T-helper 17 cell (primary cell): ENCODE measurements at places on chromosomes 7 and 10. TPM values are rescaled to one million over a fixed set of nuclear protein-coding genes. Genes with fewer than 3 reads are reported as not detected.

DNA sequence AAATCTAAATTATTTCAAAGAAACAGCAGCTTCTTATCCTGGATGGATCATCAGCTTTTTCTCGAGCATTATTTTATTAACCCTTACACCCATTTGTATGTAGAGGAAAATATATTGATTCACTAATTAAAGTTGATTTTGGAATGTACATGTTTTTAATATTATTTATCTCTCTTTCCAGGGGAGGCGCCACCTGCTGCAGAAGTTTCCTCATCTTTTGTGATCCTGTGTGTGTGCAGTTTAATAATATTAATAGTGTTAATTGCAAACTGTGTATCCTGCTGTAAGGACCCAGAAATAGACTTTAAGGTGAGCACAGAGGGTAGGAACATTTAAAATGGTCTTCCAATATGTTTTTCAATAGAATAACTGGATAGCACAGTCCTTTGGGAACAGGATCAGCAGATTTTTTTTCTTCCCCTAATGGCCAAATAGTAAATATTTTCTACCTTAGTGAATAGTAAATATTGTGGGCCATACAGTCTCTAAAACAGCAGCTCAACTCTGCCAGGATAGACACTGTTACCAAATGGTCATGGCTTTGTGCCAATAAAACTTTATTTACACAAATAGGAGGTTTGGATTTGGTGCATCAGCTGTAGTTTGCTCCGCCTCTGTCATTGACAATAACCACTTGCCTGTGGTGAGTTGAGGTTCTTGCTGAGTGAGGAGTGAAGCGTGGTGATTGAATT lies 30.6 kb downstream of the LMTK2 start:
- H3K4me3 ChIP-seq: no peak overlapping the region
- H3K27me3 ChIP-seq: no peaks in the 10 kb centered on the region
- H3K27ac ChIP-seq: no peak overlapping the region
- peaks cover 27% of the 10 kb centered on the region for H3K4me1 ChIP-seq
- DNase-seq: no peak
- H3K36me3 ChIP-seq: peaks cover 7% of the 10 kb centered on the region

DNA sequence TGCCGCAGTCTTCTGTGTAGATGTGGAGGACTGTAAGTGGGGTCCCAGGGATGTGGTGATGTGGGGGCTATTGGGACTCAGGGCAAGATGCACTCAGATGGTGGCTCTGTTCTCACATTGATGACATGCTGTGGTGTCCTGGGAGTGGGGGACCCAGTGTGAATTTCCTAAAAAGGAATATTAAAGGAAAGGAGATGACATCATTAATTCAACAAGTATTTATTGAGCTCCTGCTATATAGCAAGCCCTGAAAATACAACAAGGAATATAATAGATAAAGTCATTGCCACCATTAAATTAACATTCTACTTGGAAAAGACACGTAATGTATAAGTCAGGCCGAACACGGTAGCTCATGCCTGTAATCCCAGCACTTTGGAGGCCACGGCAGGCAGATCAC lies 61.9 kb upstream of the MNX1 start:
- H3K36me3 ChIP-seq: peaks cover 2% of the 10 kb centered on the region
- peaks cover 55% of the 10 kb centered on the region for H3K27me3 ChIP-seq
- no peak overlapping the region for H3K4me3 ChIP-seq
- DNase-seq: no peak
- H3K27ac ChIP-seq: no peak overlapping the region
- no peaks in the 10 kb centered on the region for H3K4me1 ChIP-seq

DNA sequence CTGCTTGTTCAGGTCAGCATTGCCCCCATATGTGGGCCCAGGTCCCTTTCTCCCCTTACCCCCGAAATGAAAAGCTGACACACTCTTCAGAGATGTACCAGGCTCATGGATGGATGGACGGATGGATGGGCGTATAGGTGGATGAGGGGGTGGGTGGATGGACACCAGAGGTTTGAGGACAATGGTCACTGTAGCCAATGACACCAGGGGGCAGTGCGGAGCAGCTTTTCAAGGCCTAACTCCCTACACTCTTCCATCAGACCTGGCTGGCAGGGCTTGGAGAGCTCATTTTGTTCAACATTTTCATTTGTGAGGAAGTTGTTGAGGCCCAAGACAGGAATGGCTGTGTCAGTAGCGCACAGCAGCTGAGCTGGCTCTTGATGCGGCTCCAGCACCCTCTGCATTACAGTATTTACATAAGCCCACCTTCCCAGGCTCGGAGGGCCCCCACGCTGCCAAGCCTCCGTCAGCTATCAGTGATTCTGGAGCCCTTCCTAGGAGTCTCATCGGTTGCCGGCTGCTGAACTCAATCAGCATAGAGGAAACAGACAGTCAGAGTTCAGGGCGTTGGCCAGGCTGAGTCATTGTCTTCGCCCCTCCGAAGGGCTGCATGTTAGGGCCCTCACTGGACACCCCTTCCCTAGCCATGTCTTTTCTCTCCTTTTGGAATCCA lies 11.6 kb upstream of the FFAR4 start:
- no peak overlapping the region for H3K27ac ChIP-seq
- peaks cover 3% of the 10 kb centered on the region for H3K36me3 ChIP-seq
- peaks cover 50% of the 10 kb centered on the region for H3K27me3 ChIP-seq
- DNase-seq: no peak

DNA sequence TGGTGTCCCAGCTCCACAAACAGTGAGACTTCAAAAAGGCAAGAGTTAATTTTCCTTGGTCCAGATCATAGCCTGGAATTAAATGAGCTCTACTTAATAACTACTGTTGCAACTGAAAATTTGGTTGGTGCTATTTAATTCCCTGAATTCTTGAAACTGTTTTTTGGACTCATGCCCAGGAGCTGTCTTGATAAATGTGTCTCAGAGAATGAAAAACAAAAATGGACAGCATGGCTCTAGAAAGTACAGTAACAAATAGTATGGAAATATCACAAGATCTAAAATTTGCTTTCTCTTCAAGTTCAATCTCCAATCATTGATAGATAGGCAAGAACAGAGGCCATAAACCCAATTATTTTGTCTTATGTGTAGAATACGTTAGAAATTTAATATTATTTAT lies 42.5 kb downstream of the CCDC71L start:
- DNase-seq: no peak
- no peaks in the 10 kb centered on the region for H3K27me3 ChIP-seq
- H3K4me1 ChIP-seq: peaks cover 2% of the 10 kb centered on the region
- no peak overlapping the region for H3K4me3 ChIP-seq
- H3K36me3 ChIP-seq: peaks cover 10% of the 10 kb centered on the region

Gene LGI1
- not detected for total RNA-seq

Gene GIMAP1
- 14.1 TPM for total RNA-seq

- no peak for DNase-seq
- H3K4me1 ChIP-seq: no peaks in the 10 kb centered on the region
- no peak overlapping the region for H3K4me3 ChIP-seq
- H3K27ac ChIP-seq: no peak overlapping the region
- peaks cover 41% of the 10 kb centered on the region for H3K27me3 ChIP-seq
- no peaks in the 10 kb centered on the region for H3K36me3 ChIP-seq
These were observed 372.6 kb downstream of the LRMDA start for GRCh38 chr10:75803816-75804552.

Gene NPC1L1
- total RNA-seq: not detected

- H3K27ac ChIP-seq: no peak overlapping the region
- H3K4me1 ChIP-seq: peaks cover 2% of the 10 kb centered on the region
- peaks cover 52% of the 10 kb centered on the region for H3K27me3 ChIP-seq
- no peak for DNase-seq
- no peak overlapping the region for H3K4me3 ChIP-seq
These were observed 3.5 kb downstream of the VIPR2 start for GRCh38 chr7:159141167-159141566.

Gene PTN
- not detected for total RNA-seq

GRCh38 chr10:77036993-77037734 lies 600.4 kb downstream of the KCNMA1 start:
- no peaks in the 10 kb centered on the region for H3K36me3 ChIP-seq
- no peak overlapping the region for H3K4me3 ChIP-seq
- peaks cover 6% of the 10 kb centered on the region for H3K4me1 ChIP-seq
- DNase-seq: no peak

Gene EPO
- not detected for total RNA-seq

Gene ADARB2
- not detected for total RNA-seq

GRCh38 chr10:78205457-78206016 lies 171.9 kb downstream of the RPS24 start:
- peaks cover 6% of the 10 kb centered on the region for H3K4me1 ChIP-seq
- no peak for DNase-seq
- peaks cover 14% of the 10 kb centered on the region for H3K27me3 ChIP-seq
- H3K36me3 ChIP-seq: no peaks in the 10 kb centered on the region
- H3K4me3 ChIP-seq: no peak overlapping the region

- H3K4me3 ChIP-seq: no peak overlapping the region
- H3K36me3 ChIP-seq: no peaks in the 10 kb centered on the region
- H3K4me1 ChIP-seq: peaks cover 7% of the 10 kb centered on the region
- H3K27me3 ChIP-seq: peaks cover 6% of the 10 kb centered on the region
- H3K27ac ChIP-seq: no peak overlapping the region
These were observed 13.5 kb upstream of the ITIH2 start for GRCh38 chr10:7689591-7689990.

Gene MCM10
- 0.34 TPM for total RNA-seq

GRCh38 chr10:46555366-46555712 lies 1.1 kb downstream of the GPRIN2 start:
- H3K27me3 ChIP-seq: no peaks in the 10 kb centered on the region
- DNase-seq: no peak
- H3K4me3 ChIP-seq: no peak overlapping the region
- H3K4me1 ChIP-seq: peaks cover 9% of the 10 kb centered on the region
- H3K27ac ChIP-seq: no peak overlapping the region

GRCh38 chr10:26225322-26225721 lies 8.7 kb downstream of the GAD2 start:
- DNase-seq: no peak
- peaks cover 4% of the 10 kb centered on the region for H3K36me3 ChIP-seq
- peaks cover 82% of the 10 kb centered on the region for H3K27me3 ChIP-seq
- no peak overlapping the region for H3K4me3 ChIP-seq

Gene C10orf67
- total RNA-seq: 0.26 TPM

DNA sequence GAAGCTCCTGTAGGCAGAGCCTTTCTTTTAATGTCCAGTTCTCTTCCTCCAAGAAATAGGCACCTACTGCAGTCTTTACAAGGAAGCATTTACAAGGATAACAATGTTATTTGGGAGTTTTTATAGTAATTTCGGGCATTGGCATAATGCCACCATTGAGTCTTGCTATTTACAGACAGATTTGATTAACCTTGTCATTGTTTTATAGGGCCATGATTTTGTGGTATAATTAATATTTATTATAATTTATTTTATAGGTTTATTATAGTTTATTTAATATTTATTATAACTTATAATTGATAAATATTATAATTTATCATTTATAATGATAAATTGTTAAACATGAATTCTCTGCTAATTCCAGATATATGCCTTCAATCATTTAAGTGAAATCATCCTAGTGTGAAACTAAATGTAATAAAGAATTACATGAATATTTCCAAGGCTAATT lies 573 bp upstream of the POT1 start:
- peaks cover 6% of the 10 kb centered on the region for H3K36me3 ChIP-seq
- peak overlapping the region; percentile 97 for H3K4me3 ChIP-seq
- H3K27ac ChIP-seq: peak overlapping the region; percentile 97
- no peak for DNase-seq
- H3K27me3 ChIP-seq: no peaks in the 10 kb centered on the region

- H3K4me3 ChIP-seq: no peak overlapping the region
- DNase-seq: no peak
- no peak overlapping the region for H3K27ac ChIP-seq
- peaks cover 2% of the 10 kb centered on the region for H3K36me3 ChIP-seq
- H3K4me1 ChIP-seq: peaks cover 4% of the 10 kb centered on the region
These were observed 30.3 kb downstream of the HACD1 start for GRCh38 chr10:17586821-17587234.

Gene OR9A2
- total RNA-seq: not detected
